ENCODE measurements at places on chromosomes 2 and 18.

- DNase-seq: no peak
Observed at GRCh38 chr2:236679884-236680860, 110.5 kb downstream of the ACKR3 start.

- no peak for DNase-seq
Observed at GRCh38 chr2:185970148-185970852, 231.7 kb downstream of the FSIP2 start.

DNA sequence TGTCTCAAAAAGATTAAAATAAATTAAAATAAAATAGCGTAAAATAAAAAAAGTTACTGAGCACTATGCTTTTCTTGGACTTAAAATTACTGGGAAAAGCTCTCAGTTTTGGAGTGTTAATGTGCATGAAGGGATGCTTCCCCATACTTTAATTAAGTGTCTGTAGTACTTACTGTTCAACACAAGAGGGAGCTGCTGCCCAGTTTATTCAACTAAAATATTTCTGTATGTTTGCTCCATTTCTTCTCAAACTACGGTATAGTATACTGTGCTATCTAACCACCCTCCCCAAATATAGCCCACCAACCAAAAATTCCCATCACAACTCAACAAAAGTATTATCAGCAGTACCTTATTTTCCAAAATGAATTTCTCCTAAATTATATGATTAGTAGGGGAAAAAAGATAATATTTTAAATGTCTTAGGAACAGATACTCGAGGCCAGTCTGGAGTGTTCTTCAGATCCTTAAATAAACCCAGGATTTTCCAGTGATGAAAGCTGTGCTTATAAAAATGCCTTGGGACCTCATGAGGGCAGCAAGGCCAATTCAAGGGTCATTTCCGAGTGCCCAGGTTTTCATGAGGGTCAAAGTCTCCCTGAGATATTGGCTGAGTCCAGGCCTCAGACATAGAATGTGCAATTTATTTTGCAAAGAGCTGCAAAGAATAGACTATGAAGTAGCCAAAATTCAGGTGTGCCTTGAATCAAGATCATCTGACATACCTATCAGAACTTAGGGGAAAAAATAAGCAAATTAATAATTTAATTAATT, 64.1 kb downstream of the CHRNA1 start:
- DNase-seq: no peak

DNA sequence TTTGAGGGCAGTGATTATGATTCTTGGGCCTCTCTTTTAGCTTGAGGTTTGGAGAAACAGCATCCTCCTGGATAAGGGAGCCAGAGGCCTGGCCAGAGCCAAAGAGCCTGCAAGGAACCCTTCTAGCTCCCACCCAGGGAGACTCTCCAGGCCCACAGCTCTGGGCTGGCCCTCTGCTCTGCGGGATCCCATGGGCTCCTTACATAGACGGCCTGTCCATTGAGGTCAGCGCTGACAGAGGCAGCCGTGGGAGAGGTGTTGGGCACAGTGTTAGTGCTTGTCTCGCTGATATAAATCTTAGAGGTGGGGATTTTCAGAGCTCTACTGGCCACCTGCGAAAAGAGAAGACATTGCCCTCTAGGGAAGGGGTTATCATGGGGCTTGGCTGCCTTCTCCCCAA, 67.2 kb downstream of the XDH start:
- DNase-seq: no peak

GRCh38 chr18:71523483-71524435, 1020.4 kb downstream of the CBLN2 start:
- DNase-seq: no peak

DNA sequence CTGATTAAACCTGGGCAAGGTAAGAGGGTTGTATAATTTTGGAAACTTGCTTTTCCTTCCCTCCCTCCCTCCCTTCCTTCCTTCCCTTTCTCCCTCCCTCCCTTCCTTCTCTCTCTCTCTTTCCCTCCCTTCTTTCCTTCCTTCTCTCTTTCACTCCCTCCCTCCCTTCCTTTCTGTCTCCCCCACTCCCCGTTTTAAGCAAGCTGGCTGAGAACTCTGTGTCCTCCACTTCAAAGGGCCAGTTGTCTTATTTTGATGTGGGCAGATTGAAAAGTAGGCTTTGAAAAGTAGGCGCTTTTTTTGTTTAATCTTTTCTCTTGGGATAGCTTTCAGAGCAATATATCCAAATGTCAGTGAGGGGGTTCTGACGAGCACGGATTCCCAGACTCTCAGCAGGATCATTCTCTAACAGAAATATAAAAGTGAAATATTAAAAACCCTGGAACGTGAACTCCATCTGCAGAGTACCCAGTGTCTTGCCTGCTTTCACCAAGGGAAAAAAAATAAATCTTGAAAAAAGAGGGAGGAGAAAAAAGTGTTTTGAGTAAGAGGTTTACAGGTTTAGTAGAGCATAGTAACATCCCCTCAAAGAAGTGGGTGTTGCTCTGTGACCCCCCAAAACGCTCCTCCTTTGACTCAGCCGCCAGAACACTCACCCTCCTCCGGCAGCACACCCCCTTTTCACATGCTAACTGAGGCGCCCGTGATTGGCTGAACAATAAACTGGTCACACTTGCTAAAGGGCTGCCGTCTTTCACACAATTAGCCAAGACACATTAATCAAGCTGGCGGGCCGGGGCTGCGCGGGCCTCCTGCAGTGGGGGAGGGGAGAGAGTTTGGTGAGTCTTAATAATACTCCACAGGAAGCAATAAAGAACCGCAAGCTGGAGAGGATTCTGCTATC, 52.2 kb downstream of the CDK15 start:
- peak; percentile 57 for DNase-seq

DNA sequence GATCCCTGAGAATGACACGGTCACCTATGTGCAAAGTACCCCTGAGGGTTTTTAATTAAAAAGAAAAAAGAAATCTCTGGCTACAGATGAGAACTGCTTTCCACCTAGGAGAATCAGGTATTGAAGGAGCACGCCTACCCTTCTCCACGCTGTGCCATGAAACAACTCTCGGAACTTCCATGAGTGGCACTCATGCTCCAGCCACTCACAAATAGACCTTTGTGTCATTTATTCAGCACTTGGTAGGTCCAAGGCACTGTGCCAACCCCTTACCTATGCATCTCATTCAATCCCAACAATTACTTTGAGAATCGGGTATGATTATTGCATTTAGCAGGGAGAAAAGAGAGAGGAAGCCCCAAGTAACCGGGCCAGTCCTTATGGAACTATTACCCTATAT, 44.9 kb upstream of the TTC39C start:
- no peak for DNase-seq

GRCh38 chr2:16227811-16228462, 287.6 kb downstream of the MYCN start:
- DNase-seq: no peak

GRCh38 chr2:1750933-1751766, 6.8 kb upstream of the PXDN start:
- peak; percentile 90 for DNase-seq

DNA sequence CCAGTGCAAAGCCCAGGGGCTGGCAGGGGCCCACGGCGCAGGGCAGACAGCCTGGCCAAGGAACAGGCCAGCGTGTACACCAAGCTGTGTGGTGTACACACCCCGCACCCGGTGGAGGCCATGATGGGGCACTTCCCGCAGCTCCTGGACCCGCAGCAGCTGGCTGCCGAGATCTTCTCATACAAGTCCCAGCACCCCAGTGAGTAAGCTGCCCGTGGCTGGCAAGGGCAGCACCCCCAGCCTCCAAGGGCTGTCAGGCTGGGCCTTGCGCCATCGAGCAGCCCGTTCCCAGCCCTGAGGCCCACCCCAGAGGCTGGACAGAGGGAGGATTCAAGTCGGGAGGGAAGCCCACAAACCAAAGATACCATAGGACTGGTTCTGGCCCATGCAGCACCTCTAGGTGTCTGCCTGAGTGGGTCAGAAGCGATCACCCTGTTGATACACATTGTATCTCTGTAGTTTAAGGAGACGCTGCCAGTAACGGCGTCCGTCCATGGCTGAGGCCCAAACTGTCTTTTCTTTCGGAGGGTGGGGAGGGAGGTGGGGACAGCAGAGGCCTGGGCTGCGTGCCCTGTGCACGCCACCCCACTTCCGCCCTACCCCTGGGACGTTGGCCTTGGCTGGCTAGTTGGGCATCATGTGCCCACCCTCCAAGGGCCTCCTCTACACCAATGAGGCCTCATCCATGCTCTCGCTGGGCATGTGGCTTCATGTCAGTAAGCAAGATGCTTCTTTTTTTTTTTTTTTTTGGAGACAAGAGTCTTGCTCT, 16.8 kb upstream of the MTERF4 start:
- DNase-seq: no peak

GRCh38 chr2:13488965-13489364, 772.2 kb downstream of the TRIB2 start:
- no peak for DNase-seq

GRCh38 chr18:76621226-76621625, 126.2 kb upstream of the ZNF516 start:
- DNase-seq: no peak

- no peak for DNase-seq
Observed at GRCh38 chr2:179233083-179233490, 31.5 kb downstream of the SESTD1 start.

- DNase-seq: peak; percentile 76
Observed at GRCh38 chr2:950080-950966, at the start of gene SNTG2. SNTG2 (plus strand) TSS chr2:950849; CDS start chr2:950997, 148 bp downstream.

- DNase-seq: no peak
Observed at GRCh38 chr2:157441072-157441454, 2.8 kb downstream of the CYTIP start.
